ENCODE measurements at places on chromosomes 13 and 19.

GRCh38 chr13:98519976-98520375, 56.9 kb downstream of the STK24 start:
- DNase-seq = no peak

GRCh38 chr13:22060187-22060586, 389.3 kb downstream of the FGF9 start:
- DNase-seq = no peak

DNA sequence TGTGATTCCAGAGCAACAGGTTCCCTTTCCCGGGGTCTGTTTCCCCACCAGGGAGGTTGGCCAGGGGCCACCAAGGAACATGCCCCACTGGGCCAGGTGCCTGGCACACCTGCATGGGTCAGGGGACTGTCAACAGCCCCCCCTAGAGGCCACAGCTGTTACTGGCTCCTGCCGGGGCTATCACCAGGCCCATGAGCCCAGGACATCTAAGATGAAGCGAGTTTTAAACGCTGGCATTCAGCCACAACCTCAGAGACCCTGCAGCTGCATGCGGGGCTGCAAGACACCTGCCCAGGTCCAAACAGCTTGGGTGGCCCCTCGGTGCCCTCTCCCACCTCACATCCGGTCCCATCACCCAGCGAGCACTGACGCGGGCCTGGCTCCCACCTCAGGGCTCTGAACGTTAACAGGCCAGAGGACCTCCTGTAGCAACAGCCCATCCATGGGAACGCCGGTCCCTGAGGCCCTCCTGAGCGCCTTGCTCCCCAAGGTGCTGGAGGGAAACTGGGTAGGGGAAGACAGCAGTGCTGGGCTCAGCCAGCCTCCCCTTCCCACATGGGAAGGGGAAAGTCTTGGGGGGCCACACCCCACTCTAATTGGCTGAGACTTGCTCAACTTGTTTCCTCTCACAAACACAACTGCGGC, 12.0 kb downstream of the KHSRP start:
- DNase-seq = no peak

- no peak for DNase-seq
These were observed at the start of gene SPACA6 for GRCh38 chr19:51693260-51693659. TSS of gene SPACA6 (plus strand) at chr19:51693330. CDS start at chr19:51693527, 197 bp downstream.

- no peak for DNase-seq
These were observed 83.6 kb downstream of the ITGBL1 start for GRCh38 chr13:101536079-101536478.

DNA sequence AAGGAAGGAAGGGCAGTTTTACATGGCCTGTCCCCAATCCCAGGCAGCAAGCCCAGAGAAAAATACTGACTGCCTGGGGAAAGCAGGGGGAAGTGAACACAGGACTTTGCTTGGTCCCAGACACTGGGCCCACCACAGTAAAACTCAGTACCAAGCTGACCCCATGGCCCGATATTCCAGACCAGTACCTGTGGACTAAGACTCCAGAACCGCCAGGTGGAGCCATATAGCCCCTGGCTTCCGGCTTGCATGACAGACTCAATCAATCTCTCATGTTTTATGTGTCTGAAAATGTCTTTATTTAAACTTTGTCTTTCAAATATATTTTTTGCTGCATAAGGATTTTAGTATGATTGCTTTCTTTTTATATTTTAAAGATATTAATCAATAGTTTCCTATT, 767.9 kb upstream of the SLITRK6 start:
- no peak for DNase-seq
